Suppressor macrophage treated with lipopolysaccharide for 4 hours (primary cell): ENCODE measurements at places on chromosomes 7 and 10.

DNA sequence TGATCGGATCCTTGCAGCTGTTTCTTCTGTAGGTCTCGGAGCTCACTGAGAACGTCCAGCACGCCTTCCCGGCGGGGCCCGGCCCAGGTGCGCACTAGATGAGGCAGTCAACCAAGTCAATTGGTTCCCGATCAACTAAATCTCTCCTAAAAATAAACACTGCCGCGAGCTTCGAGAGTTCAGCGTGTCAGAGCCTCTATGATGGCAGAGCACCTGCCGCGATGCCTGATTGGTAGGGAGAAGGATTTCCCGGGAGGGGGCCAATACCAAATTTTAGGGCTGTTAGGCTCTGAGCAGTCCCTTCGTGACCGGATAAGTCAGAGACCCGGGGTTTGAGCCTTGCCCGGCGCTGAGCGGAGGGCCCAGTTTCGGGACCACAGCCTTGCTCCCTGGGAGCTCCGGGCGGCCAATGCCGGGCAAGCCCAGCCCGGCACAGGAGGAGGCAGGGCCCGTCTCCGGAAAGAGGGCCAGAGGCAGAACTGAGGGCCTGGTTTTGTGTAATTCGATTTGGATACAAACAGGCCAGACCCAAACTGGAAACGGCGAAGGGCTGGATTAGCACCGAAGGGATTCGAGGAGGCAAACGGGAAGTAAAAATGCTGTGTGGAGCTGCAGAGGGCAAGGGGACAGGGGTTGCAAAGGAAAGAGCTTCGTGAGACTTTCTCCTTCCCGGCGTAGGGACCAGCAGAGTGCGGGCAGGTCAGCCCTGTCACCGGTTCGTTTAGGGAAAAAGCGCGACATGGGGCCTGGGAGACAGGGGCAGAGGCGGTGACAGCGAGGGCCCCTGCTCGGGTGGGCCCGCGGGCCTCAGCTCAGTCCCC, 569 bp downstream of the SLC26A5 start:
- no peak for DNase-seq

DNA sequence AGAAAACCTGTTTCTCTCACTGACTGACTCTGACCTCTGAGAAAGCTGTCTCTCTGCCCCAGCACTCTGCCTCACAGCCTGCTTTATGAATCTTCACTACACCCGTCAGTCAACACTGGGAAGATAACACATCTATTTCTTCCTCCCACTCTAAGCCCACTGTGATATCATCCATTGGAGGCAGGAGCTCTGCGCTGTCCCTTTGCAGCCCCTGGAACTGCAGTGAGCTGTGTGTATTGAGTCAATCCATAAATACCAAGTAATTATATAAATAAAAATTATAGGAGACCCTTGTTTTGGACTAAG, 17.2 kb upstream of the FXYD4 start:
- DNase-seq: no peak

DNA sequence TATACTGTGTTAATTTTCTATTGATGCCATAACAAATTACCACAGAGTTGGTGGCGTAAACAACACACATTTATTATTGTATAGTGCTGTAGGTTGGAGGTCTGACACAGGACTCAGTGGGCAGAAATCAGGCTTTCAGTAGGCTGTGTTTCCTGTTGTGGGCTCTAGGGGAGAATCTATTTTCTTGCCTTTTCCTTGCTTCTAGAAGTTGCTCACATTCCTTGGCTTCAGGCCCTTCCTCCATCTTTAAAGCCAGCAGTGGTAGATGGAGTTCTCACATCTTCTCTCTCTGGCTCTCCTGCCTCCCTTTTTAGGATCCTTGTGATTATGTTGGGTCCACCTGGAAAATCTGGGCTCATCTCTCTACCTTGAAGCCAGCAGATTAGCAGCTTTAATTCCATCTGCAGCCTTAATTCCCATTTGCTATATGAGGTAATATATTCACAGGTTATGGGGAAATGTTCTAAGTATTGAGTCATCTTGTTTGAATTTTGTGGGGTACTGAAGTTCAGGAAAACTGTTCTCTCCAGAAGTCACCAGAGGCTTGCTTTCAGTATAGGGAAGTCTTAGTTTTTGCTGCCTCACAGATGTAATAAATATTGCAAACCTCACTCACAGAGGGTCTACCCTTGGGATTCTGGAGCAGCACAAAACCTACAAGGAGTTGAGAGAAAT, 38.9 kb downstream of the CCNY start:
- DNase-seq: no peak

DNA sequence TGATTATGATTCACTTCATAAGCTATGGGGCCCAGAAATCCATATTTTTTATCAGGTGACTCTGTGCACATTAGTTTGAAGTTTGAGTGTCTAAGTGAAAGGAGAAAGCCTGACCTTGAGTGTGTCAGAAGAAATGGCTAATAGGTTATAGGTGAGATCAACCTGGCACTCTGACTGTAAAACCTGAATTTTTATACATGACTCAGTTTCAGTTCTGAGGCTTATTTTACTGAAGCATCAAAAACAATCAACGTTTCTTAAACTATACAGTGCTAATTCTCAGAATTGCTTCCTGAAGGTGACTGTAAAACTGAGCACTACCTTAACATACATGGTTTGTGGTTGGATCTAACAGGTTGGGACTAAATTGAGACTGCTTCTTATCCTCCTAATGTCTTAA, 159.4 kb upstream of the AHR start:
- DNase-seq: no peak

GRCh38 chr10:75718991-75719390, 287.6 kb downstream of the LRMDA start:
- DNase-seq: no peak

DNA sequence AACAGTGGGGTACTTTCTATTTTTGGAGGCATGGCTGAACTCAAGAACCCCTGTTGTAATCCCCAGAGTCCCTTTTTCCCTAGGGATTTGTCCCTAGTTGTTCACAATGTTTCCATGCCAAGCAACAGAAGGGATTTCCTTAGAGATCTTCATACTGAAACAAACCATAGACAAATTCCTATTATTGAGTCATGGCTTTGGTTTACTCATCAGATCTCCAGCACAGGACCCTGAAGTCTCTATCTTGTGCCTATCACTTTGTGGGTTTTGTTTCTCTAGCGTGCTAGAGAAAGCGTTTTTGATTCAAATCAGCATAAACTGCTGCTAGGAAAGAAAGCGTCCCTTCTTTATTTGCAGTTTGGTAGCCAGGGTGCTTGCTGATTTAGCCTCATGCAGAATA, 165.0 kb downstream of the BAMBI start:
- DNase-seq: no peak

GRCh38 chr10:12531305-12532220, 182.2 kb downstream of the CAMK1D start:
- DNase-seq: no peak

DNA sequence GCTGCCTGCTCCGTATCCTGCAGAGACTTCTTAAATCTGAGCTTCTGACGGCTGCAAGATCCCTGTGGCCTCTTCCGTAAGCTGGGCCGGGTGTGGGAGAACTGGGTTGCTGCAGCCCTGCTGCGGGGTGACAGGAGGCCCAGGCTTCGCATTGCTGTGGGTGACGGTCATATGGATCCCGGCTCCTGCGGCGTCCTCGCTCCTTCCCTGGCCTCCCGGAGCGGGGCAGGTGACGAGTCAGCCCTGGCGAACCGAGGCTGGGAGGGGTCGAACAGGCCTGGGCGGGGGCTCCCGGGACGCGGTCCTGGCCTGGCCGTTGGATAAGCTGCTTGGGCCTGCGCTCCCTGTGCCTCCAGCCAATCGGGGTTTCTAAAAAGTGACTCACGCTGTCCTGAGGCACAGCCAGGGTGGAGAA, 7.8 kb upstream of the UBE2D1 start:
- DNase-seq: no peak

- no peak for DNase-seq
Measured at GRCh38 chr10:30228417-30229036, 120.6 kb downstream of the MTPAP start.

GRCh38 chr10:129459762-129460539, 7.1 kb upstream of the MGMT start:
- no peak for DNase-seq

- peak; percentile 95 for DNase-seq
Measured at GRCh38 chr10:11720260-11720741, 21.9 kb upstream of the ECHDC3 start.

GRCh38 chr7:80725181-80725611, 86.8 kb downstream of the CD36 start:
- peak; percentile 77 for DNase-seq

- DNase-seq: no peak
Measured at GRCh38 chr10:69956741-69957230, 95.9 kb upstream of the MACROH2A2 start.

DNA sequence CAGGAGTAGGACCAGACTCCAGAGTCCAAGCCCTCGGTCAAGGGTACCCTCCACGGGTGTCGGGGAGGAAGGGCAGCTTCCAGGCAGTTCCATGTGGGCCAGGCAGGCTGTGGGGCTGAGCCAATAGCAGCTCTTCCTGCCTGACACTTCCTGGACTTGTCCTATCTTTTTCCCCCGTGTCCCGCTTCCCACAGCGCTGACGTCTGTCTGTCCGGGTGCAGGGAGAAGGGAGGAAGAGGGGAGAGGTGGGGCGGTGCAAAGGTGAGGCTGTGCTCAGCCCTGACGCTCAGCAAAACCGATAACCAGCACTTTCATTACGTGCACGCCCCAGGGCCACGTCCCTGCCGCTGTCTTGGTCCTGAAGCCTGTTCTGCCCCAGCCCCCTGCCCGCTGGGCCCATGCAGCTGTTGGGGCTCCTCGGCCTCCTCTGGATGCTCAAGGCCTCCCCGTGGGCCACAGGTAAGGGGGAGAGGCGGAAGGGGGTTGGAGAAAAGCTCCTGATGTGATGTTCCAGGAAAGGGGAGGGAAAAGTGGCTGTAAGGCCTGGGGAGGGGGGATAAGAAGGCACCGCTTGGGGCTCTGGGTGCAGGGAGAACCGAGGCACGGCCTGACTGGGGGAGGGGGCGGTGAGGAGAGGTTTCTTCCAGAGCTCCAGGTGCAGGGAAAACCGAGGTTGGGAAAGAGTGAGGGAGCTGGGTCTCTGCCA, at the start of gene MUC3A:
MUC3A (plus strand) TSS at position 308 of the 706 bp plus-strand sequence; CDS start at position 399, 91 bp downstream.
- no peak for DNase-seq

GRCh38 chr10:61301575-61301974, 151.6 kb downstream of the TMEM26 start:
- DNase-seq: no peak

DNA sequence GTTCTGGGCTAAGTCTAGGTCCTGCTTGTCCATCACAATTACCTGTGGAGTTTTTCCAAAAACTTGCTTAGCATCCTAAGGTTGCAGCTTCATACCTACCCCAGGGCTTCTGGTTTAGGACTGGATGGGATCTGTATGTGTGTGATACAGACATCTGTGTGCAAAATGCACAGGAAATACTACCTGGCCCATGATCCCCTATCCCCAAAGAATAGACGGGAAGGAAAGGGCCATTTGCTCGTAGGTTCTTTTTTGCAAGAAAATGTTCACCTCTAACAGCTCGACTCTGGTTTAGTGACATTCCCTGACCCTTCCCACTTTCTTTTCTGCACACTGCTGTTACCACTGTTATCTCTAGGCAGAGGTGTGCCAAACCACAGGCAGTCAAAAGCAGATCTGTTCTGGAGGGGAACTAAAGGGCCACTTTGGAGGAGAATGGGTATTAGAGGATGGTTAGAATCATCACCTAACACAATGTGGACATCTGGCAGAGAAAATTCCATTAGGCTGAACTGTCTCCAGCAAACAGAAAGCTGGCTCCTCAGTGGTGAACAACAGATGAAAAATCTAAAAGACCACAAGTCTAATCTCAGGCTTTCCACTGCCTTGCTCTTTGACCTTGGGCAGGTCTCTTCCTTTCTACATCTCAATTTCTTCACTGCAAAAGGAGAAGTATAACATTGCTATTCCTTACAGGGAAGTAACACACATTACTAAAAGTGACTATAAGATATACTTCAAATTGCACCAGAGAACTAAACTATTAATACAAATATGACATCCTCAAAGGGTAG, 107.4 kb downstream of the UBE2H start:
- peak; percentile 34 for DNase-seq

DNA sequence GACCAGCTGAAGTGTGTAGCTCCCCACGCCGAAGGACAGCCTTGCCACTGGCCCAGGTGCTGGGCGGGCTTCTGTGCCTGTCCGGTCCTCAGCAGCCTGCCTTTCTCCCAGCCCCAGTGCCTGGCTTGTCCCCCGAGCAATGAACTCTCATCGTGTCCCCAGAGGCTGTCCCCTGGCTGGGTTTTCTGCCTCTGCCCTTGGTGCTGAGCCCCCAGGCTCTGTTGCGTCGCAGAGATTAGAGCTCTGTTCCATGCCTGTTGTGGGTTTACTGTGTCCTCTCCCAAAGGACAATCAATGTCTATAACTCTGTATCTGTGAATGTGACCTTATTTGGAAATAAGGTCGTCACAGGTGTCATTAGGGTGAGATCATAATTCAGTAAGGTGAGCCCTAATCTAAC, 226.1 kb upstream of the SHH start:
- no peak for DNase-seq

DNA sequence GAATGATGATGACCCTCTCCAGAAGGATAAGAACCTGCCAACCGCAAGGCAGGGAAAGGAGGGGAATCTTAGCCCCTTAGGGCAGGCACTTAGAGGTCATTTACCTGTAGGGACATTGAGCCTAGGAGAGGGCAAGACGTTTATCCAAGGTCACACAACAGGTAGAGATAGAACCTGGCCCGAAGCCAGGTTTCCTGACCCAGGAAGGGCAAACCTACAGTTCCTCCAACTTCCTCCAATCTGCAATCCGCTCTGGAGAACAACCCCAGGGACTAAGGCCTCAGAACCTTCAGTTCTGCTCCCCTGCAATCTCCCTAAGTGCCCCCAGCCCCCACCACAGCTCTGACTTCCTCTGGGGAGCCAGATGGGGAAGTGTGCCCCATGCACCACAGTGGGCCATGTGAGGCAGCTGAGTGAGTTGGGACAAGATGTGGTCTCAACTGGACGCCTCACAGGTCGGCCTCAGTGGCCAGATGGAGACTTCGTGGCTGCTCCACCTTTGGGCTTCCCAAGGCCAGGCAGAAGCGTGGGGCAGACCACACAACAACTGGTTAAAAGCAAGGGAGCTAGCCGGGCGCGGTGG, 1.4 kb upstream of the PSAP start:
- DNase-seq: peak; percentile 70

GRCh38 chr7:158840604-158841003, 11.3 kb upstream of the ESYT2 start:
- no peak for DNase-seq

GRCh38 chr10:79984851-79985250, 35.9 kb upstream of the SFTPD start:
- no peak for DNase-seq

DNA sequence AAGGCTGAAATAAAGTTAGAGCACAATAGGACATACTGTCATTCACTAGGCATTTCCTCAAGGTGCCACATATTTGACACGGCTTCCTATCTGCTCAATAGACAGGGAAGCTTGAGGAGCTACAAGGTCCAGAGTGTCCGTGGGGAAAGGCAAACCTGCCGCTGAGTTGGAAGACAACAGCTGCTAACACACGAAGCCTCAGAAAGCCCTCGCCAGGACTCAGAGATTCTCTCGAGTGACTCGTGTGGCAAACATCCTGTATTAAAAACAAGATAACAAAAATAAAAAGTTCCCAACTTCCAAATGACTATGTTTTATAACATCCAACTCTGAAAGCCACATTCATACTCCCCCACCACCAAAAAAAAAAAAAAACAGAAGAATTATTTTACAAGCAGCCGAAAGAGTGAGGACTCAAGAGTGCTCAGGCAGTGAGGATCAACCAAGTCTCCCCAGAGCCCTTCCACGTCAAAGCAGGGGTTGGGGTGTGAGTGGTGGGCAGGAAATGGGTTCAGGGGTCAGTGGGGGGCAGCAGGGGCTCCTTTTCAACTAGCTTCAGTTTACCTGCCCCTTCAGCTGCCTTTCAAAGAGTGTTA, 67.6 kb downstream of the STK17A start:
- DNase-seq: no peak
